ENCODE measurements at places on chromosomes 2 and 18.

- no peak for DNase-seq
These were observed 1.5 kb downstream of the PROM2 start for GRCh38 chr2:95275601-95276243.

DNA sequence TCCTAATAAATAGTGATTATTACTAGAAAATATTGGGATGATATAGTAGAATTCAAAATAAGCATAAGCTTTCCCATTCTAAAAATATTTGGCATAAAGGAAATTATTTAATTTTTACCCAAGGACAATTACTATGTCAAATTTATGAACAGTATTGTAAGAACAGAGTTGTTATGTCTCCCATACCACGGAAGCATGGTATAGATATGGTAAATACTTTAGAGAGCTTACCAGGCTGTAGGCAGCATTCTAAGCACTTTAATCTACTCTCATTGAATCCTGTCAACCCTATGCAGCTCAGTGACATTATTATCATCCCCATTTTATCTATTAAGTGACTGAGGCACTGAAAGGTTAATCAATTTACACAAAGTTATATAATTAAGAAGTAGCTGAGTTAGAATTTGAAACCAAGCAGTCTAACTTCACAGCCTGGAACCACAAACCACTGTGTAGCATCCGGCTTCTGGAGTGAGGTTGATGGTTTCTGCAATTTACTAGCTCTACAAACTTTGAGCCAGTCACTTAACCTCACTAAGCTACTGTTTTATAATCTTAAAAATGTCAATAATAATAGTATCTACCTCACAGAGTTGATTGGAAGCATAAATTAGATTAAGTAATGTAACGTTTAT is 323.7 kb downstream of the ARHGAP15 start:
- DNase-seq = peak; percentile 5

GRCh38 chr18:53795061-53795460 is 429.4 kb downstream of the MBD2 start:
- DNase-seq = no peak

GRCh38 chr2:159742846-159743245 is 30.5 kb downstream of the MARCHF7 start:
- no peak for DNase-seq

DNA sequence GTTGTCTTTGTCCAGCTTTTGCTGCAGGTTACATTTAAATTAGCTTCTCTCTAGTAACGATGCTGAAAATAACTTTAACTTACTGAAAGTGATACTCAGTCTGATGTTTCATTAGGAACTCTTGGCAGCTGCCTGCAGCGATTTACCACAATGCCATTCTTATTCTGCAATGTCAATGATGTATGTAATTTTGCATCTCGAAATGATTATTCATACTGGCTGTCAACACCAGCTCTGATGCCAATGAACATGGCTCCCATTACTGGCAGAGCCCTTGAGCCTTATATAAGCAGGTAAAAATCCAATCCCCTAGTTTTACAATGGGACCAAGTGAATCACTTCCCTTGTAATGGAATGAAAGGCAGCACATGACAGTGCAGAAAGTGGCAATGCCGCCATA is 16.3 kb upstream of the MFF start:
- no peak for DNase-seq

DNA sequence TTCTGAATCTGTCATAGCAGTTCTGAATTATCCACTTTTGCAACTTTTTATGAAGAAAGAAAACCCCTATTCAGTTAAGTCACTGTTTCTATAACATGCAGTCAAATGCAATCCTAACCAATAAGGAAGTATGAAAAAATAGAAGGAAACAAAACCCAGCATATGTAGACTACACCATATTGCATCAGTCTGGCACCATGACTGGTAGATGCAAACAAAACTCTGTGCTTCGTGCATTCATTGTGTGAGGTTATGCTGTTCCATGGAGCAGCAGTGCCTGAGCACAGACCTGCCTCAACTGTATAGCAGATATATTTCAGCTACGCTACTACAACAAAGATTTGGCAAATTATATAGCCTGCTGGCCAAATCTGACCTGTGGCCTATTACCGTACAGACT is 325.5 kb downstream of the LRP1B start:
- DNase-seq = no peak

DNA sequence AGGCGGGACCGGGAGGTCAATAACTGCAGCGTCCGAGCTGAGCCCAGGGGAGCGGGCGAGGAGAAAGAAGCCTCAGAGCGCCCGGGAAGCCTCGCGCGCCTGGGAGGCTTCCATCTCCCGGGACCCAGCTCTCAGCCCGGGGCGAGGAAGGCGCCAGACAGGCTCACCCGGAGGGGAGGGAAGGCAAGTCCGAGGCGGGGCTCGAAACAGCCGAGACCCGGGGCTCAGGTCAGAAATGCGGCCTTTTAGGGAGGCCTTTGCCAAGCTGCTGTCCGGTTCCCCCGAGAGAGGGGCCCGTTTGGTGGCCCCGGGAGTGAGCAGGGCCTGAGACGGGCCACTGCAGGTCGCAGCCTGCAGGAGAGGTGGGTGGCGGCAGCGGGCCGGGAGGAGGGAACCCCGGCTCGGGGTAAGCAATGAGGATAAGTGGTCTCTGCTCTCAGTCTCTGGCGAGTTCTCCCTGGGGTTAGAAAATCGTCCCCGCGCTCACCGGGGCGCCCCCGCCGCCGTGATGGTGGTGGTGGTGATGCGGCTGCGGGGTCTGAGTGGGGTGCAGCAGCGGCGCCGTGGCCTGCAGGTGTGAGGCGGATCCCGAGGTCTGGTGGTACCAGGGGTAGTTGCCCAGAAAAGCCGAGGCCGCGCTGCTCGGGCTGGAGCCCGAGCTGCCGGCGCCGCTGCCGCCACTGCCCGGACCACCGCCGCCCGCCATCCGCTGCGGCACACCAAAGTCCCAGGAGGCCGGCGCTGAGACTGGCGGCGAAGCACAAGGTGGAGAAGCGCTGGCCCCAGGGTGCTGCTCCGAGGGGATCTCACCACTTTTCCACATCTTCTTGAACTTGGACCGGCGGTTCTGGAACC is 2.4 kb downstream of the DLX2 start:
- no peak for DNase-seq

DNA sequence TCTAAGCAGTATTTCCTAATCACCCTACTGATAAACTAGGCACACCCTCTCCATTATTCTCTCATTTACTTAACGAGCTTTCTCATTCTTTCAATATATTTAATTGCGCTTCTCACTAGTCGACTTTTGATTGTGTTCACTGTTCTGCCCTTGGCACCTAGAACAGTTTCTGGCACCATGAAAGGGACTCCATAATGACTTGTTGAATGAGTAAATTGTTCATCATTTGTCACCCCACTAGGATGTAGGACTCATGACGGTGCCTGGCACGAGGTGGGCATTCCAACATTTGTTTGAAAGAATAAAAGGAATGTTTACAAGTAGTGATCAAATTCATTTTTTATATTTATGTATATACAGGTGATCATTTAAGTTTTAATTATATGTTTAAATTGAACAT is 123.7 kb downstream of the DIS3L2 start:
- no peak for DNase-seq

GRCh38 chr2:208608122-208608835 is 201.7 kb downstream of the PTH2R start:
- DNase-seq = no peak

DNA sequence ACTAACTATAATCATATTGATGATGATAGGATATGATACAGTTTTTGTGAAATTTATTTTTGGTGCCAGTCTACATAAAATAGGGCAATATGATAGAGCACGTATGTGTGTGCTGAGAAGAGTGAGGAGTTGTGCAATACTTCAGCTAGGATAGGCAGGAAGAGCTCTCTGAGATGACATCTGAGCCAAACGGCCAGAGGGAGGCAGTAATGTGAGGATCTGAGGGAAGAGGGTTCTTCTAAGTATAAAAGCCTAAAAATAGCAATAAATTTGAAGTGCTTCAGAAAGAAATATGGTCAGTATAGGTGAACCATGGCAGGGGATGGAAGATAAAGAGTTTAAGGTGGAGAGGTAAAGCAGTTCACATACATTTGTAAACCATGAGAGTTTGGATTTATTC is 102.5 kb downstream of the OLA1 start:
- DNase-seq = no peak

DNA sequence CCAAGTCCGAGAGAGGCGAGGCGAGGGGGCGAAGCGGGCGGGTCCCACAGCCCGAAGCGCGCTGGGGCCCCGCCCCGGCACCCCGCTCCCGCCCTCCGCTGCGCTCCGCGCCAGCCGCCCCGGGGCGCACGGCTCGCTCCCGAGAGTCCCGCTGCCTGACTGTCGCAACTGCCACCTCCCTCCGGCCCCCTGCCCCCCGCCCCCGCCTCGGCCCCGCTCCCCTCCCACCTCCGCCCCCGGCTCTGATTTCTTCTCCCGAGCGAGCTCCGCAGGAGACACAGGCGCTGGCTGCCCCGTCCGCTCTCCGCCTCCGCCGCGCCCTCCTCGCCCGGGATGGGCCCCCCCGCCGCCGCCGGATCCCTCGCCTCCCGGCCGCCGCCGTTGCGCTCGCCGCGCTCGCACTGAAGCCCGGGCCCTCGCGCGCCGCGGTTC is at the start of gene WNT6:
TSS of gene WNT6 (plus strand) at position 250 of the 432 bp plus-strand sequence. CDS start 233 bp downstream, outside the sequence.
- no peak for DNase-seq

GRCh38 chr2:40466935-40467572 is 15.2 kb upstream of the SLC8A1 start:
- DNase-seq = no peak

- no peak for DNase-seq
These were observed 171.2 kb downstream of the ASB1 start for GRCh38 chr2:238597638-238598528.

GRCh38 chr2:430291-431040 is 142.6 kb upstream of the ALKAL2 start:
- DNase-seq = no peak

DNA sequence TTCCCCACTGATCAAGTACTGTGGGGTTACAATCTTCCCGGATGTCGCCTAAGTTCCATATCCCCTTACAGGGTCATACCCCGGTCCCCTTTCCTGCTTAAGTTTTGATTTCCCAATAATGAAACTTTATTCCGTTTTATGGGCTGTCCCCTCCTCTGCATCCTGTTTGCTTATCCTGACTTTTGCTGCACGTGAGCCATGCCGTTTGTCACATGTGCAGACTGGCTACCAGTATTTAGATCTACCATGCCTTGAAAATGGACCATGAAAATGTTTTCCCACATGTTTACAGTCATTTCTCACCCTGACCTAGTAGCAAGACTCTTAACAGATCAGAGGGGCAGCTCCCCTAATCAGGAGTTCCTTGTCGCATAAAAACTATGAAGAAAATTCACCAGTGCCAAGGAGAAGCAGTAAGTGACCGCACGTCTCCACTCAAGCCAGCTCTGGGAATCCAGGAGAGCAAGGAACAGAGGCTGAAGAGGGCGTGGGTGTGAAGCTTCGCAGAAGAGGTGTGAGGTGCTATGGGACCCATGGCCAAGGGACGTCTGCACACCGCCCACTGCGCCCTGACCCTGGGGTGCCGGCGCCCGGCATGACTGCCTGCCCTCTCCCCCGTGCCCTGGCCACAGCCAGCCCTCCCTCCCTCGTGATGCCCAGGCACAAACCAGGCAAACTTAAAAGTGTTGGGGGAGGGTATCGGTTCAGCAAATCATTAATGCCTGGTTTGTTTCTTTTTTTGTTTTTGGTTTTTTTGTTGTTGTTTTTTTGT is 440.8 kb upstream of the SALL3 start:
- no peak for DNase-seq

DNA sequence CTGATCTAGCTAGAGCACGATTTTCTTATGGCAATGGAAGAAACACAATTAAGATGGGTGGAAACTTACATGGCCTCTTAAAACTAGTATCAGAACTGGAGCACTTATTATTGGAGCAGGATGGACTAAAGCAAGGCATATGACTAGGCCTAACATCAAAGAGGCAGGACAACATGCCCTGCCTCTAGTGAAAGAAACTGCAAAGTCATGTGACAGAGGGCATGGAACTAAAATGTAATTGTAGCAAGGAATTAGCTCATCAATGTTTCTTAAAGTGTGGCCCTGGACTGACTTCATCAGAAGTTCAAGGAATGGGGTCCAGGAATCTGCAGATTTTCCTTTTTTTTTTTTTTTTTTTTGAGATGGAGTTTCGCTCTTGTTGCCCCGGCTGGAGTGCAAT is 5.3 kb upstream of the EIF2AK3 start:
- no peak for DNase-seq

DNA sequence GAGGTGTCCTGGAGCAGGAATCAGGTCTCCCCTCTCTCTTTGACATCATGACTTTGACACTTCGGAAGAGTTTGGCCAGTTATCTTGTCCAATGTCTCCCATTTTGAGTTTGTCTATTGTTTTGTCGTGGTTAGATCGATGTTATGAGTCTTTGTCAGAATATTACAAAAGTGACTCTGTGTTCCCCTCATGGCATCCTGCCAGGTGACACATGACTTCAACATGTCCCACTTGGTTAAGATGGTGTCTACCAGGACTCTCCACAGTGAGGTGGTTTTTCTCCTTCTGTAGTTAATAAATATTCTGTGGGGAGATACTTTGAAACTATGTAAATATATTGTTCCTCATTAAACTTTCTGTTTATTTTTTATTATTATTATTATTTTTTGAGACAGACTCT is 76.6 kb upstream of the BZW1 start:
- DNase-seq = no peak

DNA sequence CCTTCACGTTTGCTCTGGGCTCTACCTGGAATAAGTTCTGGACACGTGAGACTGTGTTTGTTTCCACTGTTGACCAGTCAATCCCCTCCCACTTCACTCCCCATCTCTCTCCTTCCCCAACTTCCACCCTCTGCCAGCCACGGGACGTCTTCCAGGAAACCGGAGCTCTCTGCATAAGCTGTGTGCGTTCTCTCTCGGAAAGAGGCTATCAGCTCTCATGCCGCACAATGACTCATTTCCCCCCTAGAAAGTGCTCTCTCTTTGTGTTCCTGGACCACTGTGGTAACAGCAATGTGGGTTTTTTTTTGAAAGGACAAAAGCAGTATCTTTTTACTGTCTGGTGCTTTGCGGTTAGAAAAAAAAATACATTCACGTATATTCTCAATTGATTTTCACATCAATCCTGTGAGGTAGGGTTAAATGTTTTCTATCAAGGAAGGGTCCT is 10.2 kb downstream of the PROKR1 start:
- peak; percentile 39 for DNase-seq

GRCh38 chr2:207719008-207719407 is 7.6 kb downstream of the CCNYL1 start:
- no peak for DNase-seq

DNA sequence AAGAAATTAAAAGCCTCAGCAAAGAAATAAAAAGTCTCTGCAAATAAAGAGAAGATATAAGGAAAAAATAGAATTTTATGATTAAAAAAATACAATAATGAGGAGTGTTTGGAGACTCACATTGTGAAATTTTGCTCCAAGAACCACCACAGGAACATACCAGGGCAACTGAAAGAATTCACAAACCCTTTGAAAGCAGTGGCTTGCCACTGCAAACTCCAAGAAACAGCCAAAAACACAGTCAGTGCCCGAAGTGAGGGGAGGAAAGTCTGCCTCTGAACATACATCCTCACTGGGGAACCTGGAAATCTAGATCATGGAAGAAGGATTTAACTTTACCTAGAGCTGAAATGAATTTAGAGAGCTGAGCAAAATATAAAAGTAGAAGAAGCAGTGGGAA is 33.1 kb downstream of the EVA1A start:
- DNase-seq = no peak

DNA sequence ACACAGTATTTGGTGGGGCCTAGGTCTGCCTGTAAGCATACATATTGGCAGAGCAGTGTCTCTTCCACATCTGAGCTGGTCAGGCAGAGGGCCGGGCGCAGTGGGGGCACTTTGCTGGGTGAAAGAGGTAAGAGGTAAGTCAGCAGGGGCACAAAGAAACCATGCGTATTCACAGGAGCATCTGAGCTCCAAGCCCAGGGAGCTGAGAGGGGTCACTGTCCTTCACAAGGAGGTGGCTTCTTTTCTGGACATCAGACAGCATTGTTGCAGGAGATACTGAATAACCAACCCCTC is 201.7 kb downstream of the AGAP1 start:
- no peak for DNase-seq
